ENCODE measurements at places on chromosomes 7 and 10.

GRCh38 chr10:6995831-6996230 lies 415.0 kb downstream of the SFMBT2 start:
- DNase-seq: no peak

- no peak for DNase-seq
These were observed 24.6 kb downstream of the SCIN start for GRCh38 chr7:12595148-12595547.

DNA sequence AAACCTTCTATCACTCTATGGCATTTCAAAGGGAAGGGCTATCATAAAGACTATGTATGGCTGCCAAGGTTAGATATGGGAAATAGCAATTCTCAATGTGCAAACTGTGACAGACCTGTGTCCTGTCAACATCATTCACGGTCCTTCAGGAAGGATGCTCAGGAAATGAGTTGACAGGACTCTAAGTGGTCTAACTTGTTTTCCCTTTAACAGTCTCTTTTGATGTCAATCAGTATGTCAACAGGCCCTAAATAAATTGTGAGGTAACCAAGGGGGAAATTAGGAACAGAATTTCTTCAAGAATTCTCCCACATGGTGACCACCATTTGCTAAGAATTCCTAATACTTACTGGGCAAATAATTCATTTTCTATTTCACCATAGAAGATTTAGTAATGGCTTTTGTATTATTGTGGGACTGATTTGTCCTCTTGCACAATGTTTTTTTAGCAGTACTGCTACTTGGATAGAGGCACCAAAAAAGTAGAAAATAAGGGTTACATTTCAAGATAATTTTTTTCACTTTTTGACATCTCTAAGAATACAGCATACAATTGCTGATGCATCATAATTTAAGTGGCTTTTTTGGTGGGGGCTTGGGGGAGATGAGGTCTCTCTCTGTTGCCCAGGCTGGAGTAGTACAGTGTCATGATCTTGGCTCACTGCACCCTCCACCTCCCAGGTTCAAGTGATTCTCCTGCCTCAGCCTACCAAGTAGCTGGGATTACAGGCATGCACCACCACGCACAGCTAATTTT lies 275.8 kb downstream of the CACNA2D1 start:
- DNase-seq: no peak

DNA sequence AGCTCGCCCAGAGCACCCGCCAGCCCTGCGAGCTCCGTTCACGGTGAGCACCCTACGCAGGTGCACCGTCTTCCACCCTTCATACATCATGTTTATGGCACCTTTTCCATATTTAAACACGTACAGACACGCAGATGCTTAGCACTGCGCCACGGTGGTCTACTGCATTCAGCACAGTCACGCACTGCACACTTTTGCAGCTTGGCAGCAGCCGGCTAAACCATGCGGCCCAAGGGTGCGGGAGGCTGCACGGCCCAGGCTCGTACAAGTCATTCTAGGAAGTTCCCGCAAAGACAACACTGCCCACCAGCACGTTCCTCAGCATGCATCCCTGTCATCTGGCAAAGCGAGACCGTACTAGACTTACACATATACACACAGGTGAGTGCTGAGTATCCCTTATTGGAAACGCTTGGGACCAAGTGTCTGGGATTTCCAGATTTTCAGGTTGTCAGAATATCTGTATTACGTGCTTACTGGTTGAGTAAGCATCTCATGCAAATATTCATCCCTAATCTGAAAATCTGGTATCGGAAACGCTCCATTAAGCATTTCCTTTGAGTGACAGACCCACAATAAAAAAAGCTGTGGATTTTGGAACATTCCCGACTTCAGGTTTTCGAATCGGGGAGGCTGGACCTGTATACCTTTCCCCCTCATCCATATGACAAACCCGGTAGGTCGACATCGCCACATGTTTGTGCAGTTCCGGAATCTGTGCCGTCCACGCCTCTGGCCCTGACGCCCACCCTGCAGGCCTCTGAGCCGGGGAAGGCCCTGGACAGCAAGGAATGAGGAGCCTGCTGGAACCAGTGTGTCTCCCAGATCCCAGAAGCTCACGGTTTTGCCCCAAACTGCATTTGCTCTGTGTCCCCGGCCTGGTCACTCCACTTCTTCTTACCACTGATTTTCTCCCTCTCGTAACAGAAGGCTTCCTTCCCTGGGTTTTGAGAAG lies 222.2 kb downstream of the ELFN1 start:
- DNase-seq: no peak

Data from ecto neural progenitor cell (in vitro differentiated cells).